ENCODE measurements at places on chromosomes 5 and 9.

- DNase-seq: no peak
Measured at GRCh38 chr5:82861701-82862100, 215.5 kb downstream of the TMEM167A start.

DNA sequence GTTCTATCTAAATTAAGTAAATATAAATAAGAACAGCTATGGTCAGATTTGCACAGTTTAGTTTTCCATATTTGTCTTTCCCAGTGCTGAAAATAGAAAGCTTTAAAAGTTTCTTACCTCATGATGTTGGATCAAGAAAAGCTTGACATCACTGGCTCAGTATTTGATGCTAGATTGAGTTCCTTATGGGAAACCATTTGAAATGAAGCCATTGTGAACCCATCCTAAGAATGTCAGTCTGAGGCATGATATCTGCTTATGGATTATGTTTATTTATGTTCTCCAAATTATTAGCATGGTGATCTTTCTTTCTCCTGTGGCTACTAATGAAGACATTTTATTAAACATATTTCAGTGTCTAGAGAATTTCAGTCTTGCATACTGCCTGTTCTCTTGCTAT lies 143.0 kb downstream of the ADAMTSL1 start:
- DNase-seq: no peak

DNA sequence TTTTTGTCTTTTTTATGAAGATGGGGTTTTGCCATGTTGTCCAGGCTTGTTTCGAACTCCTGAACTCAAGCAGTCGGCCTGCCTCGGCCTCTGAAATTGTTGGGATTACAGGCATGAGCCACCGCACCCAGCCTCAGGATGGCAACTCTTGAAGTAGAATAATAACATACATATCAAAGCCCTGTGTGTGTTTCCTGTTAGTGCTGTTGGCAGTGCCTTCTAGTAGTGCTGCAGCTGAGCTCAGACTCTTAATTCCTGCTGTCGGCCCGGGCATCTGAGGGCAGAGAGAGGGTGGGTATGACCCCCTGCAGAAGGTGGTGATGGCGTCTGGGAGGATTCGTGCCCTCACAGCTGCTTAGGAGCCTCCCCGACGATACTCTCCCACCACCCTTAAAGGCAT lies 227.2 kb downstream of the PDZD2 start:
- DNase-seq: no peak

- DNase-seq: peak; percentile 71
Measured at GRCh38 chr9:77926371-77926878, 105.2 kb downstream of the GNAQ start.

DNA sequence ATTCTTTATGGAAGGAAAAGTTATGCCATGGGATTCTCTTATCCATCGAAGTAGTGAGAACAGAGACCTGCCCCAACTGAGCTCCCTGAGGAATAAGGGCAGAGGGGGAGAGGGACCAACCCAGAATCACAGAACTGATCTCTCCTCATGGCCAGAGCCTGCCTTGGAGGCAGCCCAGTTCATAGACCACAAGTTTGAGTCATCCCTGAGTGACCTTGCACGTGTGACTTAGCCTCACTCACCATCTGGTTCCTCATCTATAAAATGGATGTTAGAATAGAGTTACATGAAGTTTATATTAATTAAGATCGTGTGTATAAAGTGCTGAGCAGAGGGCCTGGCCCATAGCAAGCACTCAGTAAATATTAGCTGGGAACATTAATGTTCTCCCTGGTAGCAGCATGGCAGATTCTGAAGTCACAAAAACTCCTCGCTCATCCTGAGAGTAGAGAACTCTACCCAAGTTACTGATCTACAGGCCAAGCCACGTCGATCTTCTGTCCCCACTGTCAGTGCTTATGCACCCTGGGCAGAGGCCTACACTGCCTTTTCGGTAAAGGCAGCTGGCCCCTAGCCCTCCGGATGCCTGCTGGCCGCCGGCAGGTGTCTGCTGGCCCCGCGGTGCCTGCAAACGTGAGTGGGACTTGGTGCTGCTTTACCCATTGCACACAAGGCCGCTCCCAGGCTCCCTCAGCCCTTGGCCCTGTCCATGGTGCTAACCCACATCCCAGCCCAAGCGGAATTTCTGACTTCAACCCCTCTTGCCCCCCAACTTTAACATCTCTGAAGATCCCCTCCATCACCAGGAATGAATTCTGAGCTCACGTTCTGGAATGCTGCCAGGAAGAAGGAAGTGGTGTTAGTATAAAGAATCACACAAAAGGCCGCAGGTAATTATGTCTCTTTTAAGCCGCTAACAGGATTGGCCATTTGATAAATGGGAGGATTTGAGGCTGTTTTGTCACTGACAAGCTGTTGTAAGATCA lies 61.1 kb upstream of the ARAP3 start:
- DNase-seq: peak; percentile 4

GRCh38 chr9:134989206-134990065 lies 71.7 kb upstream of the FCN1 start:
- DNase-seq: no peak

DNA sequence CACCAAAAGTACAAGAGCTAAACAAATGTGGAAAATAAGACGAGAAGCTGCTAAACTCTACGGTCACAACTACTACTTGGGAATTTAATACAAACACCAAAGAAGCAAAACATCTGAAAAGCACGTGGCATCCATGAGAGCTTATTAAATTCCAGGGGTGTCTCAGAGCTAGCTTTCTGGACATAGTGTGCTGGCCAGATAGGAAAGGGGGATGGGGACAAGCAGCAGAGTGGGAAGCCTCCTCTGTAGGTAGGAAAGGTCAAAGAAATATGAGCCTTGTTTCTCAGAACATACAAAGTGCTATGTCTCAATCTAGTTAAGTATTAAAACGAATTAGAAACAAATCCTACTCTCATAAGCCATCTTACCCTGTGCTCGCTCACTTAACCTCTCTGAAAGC lies 51.3 kb upstream of the GOLPH3 start:
- no peak for DNase-seq

- DNase-seq: no peak
Measured at GRCh38 chr5:124309241-124309980, 437.0 kb downstream of the ZNF608 start.

- no peak for DNase-seq
Measured at GRCh38 chr5:123517476-123517875, 5.5 kb downstream of the CSNK1G3 start.

GRCh38 chr9:73038613-73039012 lies 85.8 kb upstream of the ALDH1A1 start:
- no peak for DNase-seq

DNA sequence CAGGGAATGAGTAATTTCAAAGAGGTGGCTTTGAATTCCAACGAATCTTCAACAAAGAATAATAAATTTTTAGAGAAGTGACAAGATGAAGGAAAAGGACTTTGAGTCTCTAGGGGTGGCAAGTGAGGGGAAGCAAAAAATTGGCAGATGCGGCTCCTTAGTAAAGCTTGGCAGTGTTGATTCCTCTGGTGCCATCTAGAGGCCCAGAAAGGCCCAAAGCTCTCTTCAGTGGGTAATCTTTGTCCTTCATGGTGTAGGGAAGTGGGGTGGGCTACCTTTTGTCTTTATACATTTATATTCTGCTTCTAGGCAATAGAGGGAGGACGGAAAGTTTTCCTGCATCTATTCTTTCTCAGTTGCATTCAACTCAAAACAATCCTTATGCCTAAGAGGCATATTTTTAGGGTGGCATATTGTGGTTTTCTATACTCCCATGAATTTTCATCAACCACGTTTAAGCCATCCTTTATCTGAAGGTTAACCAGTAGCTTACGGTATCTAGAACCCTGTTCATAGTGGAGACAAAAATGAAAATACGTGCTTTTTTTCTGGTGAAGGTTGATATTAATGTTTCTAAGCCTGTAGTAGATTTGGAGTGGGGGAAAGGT lies 17.5 kb upstream of the ROPN1L start:
- peak; percentile 72 for DNase-seq

DNA sequence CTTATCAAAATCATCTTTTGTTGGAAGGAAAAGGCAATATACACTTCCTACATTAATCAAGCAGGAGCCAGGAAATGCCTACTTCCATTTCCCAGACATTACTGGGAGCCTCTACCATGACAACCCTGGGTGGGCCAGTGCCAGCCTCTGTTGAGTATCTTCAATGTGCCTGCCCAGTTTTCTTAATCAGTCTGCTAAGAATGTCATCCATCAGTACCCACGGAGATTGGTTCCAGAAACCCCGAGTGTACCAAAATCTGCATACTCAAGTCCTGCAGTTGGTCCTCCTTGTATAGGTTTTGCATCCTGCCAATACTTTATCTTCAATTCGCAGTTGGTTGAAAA lies 82.4 kb downstream of the MARCHF3 start:
- no peak for DNase-seq

DNA sequence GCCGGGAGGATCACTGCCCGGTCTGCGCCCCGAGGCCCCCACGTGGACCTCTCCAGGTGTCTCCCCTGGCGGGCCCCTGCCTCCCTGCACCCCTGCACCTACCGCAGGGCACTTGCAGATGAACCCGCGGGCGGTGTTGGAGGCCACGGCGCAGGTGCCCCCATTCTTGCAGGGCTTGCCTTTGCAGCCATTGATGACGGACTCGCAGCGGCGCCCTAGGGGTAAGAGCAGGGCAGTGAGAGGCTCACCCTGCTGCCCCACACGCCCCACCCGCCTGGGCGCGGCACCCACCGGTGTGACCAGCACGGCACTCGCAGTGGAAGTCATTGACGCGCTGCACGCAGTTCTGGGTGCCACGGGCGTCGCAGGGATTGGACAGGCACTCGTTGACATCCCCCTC lies 23.6 kb upstream of the SEC16A start:
- DNase-seq: no peak

DNA sequence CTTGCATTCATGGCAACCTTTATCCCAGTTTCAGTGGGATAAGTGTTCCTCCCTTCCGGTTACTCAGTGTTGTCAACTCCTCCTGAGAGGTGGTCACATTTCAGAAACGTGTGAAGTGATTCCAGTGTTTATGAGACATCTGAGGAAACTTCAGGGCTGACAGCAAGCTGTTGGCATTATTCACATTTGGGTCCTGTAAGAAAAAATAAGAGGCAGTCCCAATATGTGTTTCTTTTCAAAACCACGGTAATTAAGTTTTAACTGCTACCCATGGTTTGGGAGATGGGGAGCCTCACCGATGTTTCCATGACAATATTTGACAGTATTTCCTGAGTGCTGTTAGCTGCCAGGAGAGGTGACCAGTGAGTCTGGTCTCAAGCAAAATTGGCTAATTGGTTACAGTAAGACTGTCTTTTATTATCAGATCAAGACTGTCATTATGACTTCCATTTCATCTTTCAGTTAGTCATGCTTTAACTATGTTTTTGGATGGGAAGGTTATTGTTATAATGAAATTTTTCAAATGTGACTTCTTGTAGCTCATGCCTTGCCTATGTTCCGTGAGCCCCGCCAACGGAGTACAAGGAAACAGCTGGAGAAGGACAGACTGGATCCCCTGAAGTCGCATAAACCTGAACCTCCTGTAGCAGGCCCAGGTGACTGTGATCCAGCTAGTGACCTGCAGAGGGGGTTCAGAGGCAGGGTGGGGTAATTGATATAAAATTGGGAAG lies 115.3 kb downstream of the GDNF start:
- DNase-seq: no peak

DNA sequence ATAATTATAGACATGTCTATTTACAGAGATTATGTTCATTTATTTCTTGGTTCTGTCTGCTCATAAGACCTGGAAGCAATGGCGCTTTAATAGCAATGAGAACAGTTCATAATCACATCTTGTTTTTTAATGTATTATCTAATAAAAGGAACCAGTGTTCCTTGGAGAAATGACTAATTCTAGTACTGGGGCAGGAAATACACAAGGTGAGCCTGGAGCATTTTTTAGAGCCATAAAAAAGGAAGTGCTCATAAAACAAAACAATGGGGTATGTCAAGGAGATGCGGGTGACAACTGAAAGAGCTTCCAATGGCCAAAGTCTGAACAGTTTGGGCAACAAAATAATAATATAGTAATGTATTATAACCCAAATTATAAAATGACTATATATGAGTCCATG lies 531.9 kb upstream of the CHD1 start:
- no peak for DNase-seq

GRCh38 chr9:133008824-133009223 lies 22.0 kb upstream of the GTF3C5 start:
- no peak for DNase-seq

DNA sequence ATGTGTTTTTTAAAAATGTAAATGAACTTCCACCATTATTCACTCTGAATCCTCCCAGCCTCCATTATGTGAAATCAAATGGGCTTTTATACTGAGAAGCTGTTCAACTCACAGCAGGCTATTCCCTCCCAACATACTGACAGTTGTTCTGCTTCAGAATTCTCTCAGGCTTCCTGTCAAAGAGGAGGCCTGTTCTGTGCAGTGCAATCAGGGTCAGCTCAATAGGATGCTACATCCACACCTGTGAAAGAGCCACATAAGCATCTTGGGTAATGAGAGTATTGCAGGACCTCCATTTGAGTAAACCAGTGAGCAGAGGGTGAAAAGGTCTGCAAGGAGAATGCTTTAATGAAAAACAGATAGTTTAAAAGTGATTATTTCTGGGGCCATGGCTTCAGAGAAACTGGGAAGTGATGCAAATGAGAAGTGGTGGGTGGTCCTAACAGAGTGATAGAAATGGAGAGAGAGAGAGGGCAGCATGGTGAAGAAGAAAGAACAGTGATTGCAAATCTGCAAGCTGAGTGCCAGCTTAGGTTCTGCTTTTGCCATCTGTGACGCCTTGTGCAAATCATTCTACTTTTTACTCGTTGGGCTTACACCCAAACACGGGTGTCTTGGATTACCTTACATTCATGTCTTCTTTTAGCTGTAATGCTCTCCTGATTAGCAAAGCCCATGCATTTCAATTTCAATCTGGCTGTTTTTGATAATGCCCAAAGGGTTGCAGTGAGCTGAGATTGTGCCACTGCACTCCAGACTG lies 202.5 kb upstream of the NMUR2 start:
- no peak for DNase-seq

DNA sequence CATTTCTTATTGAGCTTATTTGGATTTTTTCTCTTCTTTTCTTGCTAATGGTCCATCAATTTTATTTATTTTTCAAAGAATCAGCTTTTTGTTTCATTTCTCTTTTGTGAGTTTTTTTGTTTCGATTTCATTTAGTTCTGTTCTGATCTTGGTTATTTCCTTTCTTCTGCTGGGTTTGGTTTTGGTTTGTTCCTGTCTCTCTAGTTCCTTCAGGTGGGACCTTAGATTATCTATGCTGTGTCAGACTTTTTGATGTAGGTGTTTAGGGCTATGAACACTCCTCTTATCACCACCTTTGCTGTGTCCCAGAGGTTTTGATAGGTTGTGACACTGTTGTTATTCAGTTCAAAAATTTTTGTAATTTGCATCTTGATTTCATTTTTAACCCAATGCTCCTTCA lies 119.8 kb downstream of the GABRG2 start:
- no peak for DNase-seq

All from hematopoietic multipotent progenitor cell treated with erythropoietin and hydrocortisone succinate and interleukin-3 and kit ligand, for 8 days (in vitro differentiated cells).